ENCODE measurements at places on chromosomes 16 and 17. TPM values are rescaled to one million over a fixed set of nuclear protein-coding genes. Genes with fewer than 3 reads are reported as not detected.

The PIK3R5 gene
- total RNA-seq: 8.4 TPM

The SNAI3 gene
- 1.8 TPM for total RNA-seq

DNA sequence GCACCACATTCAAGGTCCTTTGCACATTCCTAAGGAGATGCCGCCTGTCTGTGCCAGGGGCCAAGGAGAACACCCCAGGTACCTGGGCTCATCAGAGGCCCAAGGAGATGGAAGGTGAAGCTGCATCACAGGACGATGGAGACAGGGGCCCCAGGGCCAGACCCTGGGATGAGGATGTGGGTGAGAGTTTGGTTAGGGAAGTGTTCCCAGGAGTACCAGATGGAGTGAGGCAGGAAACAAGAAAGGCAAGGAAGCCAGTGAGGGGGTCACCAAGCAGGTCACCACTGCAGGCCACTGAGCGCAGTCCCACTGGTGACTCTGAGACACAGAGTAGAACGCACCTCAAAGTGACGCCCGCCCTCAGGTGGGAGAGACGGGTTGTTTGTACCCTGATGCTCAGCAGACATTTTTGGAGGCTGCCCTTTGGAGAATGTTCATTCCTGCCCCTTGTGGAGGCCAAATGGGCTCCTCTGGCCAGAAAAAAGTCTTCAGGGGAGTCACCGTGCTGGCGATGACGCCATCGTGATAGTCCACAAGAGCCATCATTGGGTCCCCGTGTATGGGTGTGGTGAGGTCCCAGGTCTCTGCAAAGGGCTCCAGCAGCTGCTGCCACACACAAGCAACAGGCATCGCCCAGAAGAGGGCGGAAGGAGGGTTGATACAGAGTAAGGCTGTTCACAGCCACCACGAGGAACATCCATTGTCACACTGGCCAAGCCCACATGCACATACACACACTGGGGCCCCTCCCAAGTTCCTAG is 57.5 kb downstream of the BEAN1 start:
- DNase-seq: peak; percentile 29

DNA sequence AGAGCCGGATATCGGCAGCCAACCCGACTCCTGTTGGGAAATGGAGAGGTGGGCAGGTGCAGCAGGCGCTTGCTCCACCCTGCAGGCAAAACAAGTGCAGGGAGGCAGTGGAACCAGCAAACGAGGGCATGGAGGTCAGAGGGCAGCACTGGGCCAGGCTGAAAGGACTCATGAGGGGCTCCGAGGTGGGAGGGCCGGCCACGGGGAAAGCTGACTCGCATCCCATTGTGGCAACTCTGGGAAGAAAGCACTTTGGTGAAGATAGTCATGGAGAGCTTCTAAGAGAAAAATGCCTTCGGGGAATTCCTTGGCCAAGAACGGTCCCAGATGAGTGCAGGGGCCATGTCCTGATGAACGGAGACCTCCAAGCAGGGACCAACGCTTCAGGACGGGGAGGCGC is 4.4 kb downstream of the CYBC1 start:
- no peak for DNase-seq

DNA sequence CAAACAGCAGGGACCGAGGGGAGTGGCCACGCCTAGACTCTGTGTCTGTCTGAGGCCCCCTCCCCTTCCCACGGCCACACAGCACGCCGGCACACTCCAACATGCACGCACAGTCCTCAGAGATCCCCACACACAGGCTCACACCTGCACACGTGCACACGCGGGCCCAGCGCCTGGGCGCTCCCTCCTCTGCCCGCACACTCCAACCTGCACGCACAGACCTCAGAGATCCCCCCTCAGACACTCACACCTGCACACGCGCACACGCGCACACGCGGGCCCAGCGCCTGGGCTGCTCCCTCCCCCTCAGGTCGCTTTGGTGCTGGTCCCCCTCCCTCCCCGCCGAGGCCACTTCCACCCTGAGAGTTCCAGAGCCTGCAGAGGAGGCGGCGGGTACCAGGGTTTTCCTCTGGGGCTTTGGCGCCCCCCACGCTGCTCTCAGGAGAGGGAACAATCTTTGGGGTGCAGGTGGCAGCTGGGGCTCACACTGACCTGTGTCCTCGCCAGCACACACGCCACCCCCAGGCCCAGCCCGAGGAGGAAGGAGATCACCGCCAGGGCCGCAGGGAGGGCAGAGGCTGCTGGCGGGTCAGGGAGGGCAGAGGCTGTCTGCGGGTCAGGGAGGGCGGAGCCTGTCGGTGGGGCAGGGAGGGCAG is 1.6 kb downstream of the CD7 start:
- DNase-seq: no peak

GRCh38 chr17:77694391-77695363 is 263.8 kb upstream of the TNRC6C start:
- peak; percentile 32 for DNase-seq
